Caki2 (cell line): ENCODE measurements at places on chromosomes 3 and 15. TPM values are rescaled to one million over a fixed set of nuclear protein-coding genes. Genes with fewer than 3 reads are reported as not detected.

GRCh38 chr15:48965972-48966371 lies 2.3 kb upstream of the SHC4 start:
- no peak for DNase-seq

The MRPS25 gene
- total RNA-seq, result 14.2 and 17.9 TPM in 2 replicates

The TJP1 gene
- 25.0 and 39.3 TPM in 2 replicates for total RNA-seq

- DNase-seq, result no peak
These were observed 31.4 kb downstream of the POMGNT2 start for GRCh38 chr3:43074482-43074881.

DNA sequence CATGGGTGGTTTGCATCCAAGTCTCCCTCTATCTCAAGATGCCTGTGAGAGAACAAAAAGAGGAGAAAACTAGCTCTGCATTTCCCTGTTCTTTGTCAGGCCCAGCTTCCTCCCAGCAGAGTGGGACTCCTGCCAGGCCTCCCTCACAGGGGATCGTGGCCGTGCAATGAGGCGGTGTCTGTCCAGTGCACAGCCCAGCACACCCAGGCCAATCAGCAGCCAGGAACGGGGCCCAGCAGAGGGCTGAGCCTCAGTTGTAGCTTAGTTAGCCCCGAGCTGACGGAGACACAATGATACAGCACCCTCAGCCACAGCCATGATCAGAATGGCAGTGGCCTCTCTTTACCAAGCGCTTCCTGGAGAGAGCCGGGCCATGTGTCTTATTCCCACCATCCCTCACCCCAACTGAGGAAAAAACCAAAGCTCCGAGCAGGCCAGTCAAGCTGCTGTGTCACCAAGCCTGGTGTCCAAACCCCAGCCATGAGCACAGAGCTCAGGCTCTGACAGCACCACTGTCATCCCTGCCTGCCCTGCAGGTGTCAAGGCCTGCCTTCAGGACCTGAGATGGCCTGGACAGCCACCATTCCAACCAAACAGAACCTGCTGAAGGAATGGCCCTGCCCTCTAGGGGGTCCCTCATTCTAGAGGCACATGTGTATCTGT lies 71.1 kb downstream of the DNAJB8 start:
- no peak for DNase-seq

GRCh38 chr3:127914584-127914983 lies 448 bp upstream of the KBTBD12 start:
- no peak for DNase-seq

The CNTN3 gene
- total RNA-seq, result not detected in 2 replicates

- no peak for DNase-seq
These were observed 22.8 kb upstream of the MECOM start for GRCh38 chr3:169686266-169686665.

The TTC14 gene
- total RNA-seq, result 19.3 and 38.3 TPM in 2 replicates

The COL8A1 gene
- 20.2 and 36.4 TPM in 2 replicates for total RNA-seq

The EOMES gene
- not detected in 2 replicates for total RNA-seq

- DNase-seq, result no peak
These were observed 80.6 kb upstream of the MITF start for GRCh38 chr3:69658514-69659140.

- DNase-seq, result peak; percentile 65
These were observed 98.0 kb upstream of the TNFAIP8L3 start for GRCh38 chr15:51192521-51193280.

The CAMK2N2 gene
- total RNA-seq, result not detected in 2 replicates

The SLC12A8 gene
- total RNA-seq, result 167 and 248 TPM in 2 replicates

DNA sequence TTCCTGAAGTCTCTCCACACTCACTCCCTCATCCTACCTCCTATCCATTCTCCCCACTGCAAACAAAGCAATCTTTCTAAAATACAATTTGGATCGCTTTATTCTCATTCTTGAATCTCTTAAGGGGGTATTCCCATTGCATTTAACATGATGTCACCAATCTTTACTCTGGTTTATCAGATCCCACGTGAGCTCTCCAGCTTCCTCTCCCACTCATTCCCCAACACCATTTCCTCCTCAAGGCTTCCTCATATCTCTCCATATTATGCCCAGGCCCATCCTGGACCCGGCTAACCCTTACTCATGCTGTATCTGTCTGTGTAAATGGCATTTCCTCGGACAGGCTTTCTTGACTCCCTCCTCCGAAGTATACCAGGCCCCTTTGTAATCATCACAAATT lies 165.0 kb downstream of the CD47 start:
- DNase-seq, result no peak

The COLQ gene
- total RNA-seq, result not detected in 2 replicates

DNA sequence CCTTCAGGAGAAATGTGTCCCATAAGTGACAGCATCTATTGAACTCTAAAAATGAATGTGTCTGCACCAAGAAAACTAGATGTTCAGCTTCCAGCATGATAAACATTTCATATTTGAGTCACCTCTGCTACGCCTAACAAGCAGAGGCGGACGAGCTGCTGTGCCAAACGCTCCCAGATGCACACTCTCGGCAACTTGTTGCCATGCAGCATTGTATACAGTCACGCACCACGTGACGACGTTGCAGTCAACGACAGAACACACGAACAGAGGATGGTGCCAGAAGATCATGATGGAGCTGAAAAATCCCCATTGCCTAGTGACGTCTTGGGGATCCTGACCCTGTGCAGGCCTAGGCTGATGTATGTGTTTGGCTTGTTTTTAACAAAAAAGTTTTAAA lies 137.5 kb downstream of the XXYLT1 start:
- no peak for DNase-seq

The PRRT3 gene
- total RNA-seq, result 0.20 and 1.2 TPM in 2 replicates

DNA sequence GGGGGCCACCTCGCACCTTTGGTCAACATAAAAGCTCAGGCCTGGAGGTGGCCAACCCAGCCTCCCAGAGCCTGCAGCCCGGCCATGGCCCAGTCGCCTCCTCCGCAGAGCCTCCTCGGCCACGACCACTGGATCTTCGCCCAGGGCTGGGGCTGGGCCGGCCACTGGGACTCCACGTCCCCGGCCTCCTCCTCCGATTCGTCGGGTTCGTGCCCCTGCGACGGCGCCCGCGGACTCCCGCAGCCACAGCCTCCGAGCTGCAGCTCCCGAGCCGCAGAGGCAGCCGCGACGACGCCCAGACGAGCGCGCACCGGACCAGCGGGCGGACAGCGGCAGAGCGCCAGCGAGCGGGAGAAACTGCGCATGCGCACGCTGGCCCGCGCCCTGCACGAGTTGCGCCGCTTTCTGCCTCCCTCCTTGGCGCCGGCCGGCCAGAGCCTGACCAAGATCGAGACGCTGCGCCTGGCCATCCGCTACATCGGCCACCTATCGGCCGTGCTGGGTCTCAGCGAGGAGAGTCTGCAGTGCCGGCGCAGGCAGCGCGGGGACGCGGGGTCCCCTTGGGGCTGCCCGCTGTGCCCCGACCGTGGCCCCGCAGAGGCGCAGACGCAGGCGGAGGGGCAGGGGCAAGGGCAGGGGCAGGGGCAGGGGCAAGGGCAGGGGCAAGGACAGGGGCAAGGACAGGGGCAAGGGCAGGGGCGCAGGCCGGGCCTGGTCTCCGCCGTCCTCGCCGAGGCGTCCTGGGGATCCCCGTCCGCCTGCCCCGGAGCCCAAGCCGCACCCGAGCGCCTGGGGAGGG lies at the start of gene MESP2:
Gene MESP2 (plus strand): TSS at position 59 of the 799 bp plus-strand sequence. CDS start 26 bp downstream, at position 85.
- peak; percentile 78 for DNase-seq

- DNase-seq, result no peak
These were observed 48.7 kb downstream of the KLHL6 start for GRCh38 chr3:183506674-183507320.

The PROS1 gene
- 2.7 and 4.3 TPM in 2 replicates for total RNA-seq

The CIP2A gene
- total RNA-seq, result 13.2 and 16.7 TPM in 2 replicates

DNA sequence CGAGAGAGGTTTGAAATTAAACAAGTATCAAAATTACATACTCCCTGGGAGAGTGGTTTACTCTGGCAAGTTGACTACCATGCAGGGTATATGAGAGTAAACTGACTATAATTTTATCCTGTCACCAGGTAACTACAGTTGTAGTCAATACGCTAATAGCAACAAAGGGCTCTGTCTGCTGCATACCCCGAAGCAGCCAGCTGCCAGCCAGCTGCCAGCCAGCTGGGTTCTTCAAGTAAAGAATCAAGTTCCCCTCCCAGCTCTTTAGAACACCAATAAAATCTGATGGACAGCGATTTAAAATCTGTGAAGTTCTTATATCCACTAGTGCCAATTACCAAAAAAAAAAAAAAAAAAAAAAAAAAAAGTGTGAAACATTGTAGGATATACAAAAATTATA lies 417.7 kb upstream of the CFAP20DC start:
- no peak for DNase-seq
